GM13976 (cell line): ENCODE measurements at places on chromosomes 4 and X.
A peak's percentile ranks its signal among the peaks of the same experiment; 100 is the strongest.

DNA sequence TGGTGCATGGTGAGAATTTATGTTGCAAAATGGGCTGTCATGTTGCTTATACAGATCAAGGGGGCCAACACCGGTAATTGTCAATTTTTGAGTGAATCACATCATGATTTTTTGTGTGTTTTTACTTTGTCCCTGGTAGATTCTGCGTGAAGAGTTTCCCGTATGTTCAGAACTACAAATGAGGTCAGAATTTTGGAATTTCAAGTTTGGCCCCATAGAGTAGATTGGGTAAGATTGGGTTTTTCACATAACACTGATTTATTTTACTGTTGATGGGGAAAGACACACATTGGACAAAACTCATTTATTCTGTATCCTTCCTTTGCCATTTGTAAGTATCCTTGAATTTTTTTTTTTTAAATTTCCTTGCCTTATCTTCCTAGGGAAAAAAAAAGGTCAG is 158.5 kb upstream of the MXRA5 start:
- no peak for DNase-seq

DNA sequence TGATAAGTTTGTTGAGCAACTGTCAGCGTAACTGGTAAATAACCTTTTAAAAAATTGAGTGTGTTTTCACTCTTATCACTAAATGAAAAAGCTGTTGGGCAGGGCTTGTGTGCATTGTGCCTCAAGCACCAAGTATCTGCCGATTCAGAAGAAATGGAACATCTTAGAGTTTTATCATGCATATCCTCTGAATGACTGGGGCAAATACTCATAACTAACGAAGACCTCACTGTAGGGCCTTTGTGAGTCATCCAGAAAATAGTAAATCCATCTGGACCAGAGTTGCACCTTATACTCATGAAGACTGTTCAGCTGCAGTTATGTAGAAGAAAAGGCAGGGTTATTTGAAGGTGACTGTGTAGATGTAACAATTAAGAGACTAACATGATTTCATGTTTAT is 222.1 kb downstream of the CAMK2D start:
- no peak for DNase-seq

DNA sequence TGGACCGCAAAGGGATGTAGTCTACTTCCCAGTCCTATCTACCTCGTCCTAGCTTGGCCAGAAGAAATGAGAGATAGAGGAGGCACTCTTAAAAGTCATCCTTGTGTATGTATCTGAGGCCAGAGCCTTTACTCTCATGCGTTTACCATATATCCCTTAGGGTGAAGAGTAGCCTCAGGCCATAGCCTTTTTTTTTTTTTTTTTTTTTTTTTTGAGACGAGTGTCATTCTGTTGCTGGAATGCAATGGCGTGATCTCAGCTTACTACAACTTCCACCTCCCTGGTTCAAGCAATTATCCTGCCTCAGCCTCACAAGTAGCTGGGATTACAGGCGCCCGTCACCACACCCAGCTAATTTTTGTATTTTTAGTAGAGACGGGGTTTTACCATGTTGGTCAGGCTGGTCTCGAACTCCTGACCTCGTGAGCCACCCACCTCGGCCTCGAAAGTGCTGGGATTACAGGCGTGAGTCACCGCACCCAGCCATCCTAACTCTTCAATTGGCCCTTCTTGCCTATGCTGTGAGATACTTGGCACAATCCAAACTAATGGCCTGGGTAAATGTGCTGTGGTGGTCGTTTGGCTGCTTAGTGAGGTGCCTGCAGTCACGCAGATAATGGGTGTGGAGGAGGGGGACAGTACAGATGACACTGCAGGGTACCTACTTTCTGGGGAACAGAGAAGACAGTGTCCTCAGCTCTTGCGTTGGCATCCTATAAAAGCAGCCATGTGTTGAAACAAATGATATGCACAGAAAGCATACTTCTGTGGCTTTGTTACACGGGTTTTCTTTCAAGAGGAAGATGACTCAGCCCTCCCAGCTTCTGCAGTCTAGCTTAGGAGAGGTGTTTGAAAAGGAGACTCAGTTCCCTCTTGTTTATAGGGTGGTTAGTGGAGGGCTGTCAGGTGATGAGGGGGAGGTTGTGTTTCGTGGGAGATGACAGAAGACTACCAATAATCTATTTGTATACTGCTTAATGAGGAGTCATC is 10.4 kb upstream of the DGAT2L6 start:
- no peak for DNase-seq

DNA sequence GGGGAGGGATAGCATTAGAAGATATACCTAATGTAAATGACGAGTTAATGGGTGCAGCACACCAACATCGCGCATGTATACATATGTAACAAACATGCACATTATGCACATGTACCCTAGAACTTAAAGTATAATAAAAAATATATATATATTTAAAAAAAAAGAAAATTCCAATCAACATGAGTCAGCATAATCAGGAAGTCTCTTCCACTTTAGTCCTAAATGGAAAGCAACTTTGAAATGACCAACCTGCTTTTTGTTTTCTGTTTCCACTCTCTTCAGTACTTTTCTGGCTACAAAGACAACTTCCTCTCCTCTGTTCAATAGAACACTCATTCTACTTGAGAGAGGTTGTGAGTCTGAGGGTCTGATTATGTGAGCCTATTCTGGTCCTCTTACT is 13.5 kb upstream of the MAGEA8 start:
- no peak for DNase-seq

DNA sequence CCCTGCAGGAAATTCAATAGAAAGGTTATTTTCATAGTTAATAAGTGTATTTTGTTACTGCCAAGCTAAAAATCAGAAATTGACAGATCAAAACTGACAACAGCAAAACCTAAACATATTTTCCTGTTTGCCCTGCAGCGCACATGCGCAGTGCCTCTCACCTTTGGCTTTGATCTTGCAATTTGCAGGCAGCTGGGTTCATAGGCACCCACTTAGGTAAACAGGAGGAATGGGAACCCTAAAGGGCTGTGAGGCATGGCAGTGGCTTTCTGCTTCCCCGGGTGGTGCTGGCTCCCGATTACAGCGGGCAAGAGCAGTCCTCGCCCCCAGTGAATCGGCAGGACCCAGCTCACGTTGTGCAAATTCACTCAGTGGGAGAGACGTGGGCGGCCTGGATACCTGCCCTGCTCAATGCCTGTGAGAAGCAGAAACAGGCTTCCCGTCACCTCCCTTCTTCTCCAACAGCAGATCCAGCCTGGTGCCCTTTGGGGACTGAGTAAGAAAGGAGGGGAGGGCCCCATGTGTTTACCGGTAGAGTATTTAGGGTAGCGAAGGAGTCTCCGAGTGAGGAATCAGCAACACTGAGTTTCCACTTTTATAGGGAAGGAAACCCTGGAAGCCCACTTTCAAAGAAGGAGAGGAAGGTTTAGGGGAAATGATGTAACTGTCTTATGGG is 25.7 kb downstream of the CCKAR start:
- DNase-seq: no peak

GRCh38 chr4:67396008-67396407 is 149.3 kb downstream of the CENPC start:
- no peak for DNase-seq

- no peak for DNase-seq
These were observed 433.0 kb downstream of the PCDH10 start for GRCh38 chr4:133581996-133582619.

DNA sequence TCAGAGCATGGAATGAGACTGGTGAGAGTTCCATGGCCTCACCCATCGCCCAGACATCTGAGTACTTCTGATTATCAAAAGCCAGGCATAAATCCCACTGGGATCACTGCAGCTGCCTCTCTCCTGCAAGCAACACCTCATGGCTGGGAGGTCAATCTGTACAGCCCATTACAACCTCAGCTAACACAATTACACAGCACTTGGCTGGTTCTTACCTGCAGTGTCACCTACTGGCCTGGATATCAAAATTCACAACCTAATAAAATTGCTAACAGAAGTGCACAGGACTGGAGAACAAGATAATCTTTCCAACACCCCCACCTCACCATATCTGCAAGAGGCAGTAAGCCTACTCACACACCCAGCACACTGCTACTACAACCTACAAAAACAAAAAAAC is 341.7 kb upstream of the NDST3 start:
- no peak for DNase-seq

GRCh38 chr4:4986841-4987240 is 32.4 kb downstream of the CYTL1 start:
- no peak for DNase-seq

DNA sequence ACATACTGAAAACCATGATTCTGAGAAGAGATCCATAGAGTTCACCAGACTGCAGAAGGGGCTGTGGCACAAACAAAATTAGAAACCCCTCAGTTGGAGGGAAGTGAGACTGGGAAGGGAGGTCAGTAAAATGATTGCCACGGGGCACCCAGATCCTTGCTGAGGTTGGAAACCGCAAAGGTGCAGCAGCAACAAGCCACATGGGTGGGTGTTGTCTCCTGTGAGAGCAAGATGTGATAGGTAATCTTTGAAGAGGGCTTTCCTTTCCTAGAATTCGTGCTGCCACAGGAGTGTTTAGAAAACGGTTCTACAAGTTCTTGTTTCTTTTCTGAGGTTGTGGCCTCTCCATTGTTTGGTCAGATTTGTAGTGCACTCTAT is 85.5 kb downstream of the NFKB1 start:
- no peak for DNase-seq

DNA sequence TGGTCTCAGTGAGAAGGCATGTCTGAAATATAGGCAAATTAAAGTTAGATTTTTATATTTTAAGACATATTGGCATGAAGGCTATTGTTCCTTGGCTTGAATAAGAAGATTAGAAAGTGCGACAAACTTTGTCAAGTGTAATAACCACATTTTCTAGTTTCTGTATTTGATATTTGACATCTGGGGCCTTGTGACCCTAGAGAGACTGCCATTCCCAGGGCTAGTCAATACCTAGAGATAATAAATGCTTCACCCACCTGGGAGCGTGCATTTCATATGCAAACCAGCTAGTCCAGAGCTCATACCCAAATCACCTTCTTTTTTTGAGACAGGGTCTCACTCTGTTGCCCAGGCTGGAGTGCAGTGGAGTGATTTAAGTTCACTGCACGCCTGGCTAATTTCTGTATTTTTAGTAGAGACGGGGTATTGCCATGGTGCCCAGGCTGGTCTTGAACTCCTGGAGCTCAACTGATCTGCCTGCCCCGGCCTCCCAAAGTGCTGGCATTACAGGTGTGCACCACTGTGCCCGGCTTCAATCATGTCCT is 62.6 kb downstream of the COQ2 start:
- no peak for DNase-seq

- no peak for DNase-seq
These were observed 833.6 kb downstream of the CCSER1 start for GRCh38 chr4:90960840-90961239.

DNA sequence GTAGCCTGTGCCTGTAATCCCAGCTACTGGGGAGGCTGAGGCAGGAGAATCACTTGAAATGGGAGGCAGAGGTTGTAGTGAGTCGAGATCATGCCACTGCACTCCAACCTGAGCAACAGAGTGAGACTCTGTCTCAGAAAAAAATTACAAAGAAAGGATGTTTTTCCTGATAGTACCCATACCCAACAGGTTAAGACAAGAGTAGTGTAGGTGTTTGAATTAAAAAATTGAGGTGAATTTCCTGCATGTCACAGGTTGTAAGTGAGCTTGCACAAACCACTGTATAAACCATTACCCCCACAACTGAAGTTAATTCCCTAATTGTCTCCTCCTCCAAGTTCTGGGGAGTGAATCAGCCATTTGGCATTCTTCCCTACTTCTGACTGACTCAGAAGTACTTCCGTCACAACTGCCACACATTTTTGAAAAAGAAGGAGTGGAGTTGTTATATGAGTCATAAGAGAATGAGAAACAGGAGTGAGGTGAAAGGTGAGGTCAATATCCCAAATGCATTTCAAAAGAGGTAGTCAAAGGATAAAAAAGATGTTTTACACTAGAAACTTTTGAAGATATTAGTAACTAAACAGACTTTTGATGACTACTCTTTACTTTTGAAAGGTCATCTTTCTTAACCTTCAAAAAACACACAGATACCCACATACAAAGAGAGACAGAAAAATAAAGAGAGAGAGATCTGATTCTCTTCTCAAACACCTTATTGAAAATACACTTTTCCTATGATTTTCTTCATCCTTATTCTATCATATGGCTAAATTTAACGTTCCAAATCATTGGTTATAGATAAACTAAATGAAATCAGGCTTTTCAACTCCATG is 134.5 kb downstream of the BTC start:
- no peak for DNase-seq

DNA sequence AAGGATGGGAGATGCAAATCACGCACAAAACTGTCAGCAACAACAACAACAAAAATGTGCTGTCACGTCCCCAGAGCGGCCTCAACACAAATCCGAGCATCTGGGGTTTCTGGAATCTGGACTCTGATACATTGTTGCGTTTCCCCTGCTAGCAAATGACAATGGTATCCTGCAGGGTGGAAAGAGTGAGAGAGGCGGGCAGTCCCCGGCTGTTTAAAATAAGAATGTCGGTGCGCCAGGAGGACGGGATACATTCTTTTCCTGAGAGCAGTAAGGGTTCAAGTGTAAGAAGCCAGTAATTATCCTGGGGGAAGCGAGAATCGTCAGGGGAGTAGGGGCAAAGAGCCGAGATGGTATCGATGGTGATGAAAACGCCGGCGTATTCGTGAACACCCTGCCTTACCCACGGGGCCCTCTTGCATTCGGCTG is 310.2 kb downstream of the ASMT start:
- DNase-seq: no peak

- DNase-seq: no peak
These were observed 2.5 kb upstream of the SPANXD start for GRCh38 chrX:141701072-141701471.

DNA sequence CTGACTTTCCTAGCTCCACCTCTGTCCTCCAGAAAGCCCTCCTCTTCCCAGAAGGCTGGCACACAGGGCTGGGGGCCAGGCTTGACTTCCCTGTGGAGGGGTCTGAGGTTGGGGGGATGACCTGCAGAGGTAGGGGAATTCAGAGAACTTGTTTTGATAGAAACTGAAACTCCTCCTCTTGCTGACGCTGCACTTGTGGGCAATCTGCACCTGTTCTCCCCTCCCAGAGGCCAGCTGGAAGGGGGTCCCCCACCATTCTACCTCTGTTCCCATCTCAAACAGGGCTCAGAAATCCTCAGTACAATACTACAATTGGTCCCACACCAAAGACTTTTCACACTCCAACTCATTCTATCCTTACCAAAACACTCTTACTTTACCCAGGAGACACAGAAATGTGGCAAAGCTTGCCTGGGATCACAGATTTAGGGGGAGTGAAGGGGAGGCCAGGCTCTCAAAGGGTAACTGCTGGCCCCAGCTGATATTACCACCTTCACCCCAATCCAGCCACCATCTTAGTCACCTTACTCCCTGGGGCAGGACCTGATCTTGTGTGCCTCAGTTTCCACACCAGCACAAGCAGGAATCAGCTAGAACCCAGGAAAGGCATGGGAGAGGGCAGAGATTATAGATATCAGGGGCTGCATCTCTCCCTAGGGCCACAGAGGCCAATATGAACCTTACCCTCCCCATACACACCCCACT is 18.5 kb downstream of the OTUD5 start:
- peak; percentile 53 for DNase-seq

DNA sequence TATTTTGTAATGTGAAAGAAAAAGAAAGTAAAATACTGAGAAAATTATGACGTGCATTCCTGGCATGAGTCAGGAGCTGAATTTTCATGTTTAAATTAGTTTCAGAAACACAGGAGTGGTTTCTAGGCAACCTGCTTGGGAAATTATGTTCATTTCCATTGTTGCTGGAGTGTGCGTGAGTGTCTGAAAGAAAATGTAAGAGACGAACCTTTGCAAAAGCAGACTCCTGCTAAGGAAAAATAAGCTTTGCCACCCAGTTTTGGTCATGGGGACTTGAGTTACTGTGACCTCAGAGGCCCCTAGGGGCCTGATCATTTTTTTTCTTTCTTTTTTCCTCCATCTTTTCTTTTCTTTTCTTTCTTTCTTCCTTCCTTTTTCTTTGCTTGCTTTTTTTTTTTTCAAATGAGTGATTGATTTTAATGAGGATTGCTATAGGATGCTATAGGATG is 18.8 kb upstream of the CHRNA9 start:
- DNase-seq: peak; percentile 32
